ENCODE measurements at places on chromosomes 1 and 21.

DNA sequence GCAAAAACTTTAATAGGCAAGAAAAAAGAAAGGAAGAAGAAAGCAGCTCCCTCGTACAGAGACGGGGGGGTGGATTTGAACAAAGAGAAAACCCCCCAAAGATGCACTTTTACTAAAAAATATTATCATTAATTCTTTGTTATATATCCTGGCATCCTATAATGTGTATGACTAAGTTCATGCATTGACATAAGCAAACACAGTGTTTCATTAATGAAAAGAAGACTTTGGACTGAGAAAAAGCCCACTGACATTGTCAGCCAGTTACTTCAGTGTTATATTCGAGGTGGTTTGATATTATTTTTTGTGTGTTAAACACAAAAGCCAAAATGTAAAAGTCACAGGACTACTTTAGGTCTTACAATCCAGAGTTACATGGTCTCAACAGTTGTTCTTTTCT is 110.1 kb upstream of the DPYD start:
- no peak for DNase-seq

GRCh38 chr21:30200000-30200399 is 15.9 kb downstream of the CLDN8 start:
- no peak for DNase-seq

DNA sequence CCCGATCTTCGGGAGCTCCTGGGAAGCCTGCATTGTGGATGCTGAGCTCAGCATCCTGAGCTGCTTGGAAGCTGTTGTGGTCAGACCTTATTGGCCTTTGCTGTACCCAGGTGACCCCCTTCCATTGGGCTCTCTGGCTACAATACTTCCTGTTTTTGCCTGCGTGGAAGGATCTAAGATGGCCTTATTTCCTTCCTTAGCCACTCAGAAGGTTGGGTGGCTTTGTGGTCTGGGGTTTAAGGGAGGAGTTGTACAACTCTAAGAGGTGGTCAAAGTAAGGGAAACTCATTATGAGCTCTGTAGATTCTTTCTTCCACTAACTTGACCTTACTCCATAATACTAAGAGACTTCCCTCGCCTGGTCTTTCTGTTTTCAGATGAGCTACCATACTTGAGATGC is 17.7 kb downstream of the PFKFB2 start:
- no peak for DNase-seq

DNA sequence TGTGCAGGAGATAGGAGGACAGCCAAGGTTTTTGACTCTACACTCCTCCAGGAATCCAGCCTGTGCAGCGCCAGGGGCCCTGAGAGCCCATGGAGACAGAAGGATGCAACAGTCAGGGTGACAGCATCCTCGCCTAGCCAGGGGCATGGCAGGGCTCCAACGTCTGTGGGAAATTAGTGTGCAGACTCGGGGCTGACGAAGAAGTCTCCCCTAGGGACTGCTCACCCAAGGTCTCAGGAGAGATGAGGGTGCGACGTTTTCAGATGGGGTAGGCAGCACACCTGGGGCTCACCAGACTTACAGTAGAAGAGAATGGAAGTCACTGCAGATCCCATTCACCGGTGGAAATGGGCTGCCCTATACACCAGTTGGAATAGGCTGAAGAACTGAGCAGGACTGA is 241.7 kb downstream of the SETD4 start:
- DNase-seq: no peak

DNA sequence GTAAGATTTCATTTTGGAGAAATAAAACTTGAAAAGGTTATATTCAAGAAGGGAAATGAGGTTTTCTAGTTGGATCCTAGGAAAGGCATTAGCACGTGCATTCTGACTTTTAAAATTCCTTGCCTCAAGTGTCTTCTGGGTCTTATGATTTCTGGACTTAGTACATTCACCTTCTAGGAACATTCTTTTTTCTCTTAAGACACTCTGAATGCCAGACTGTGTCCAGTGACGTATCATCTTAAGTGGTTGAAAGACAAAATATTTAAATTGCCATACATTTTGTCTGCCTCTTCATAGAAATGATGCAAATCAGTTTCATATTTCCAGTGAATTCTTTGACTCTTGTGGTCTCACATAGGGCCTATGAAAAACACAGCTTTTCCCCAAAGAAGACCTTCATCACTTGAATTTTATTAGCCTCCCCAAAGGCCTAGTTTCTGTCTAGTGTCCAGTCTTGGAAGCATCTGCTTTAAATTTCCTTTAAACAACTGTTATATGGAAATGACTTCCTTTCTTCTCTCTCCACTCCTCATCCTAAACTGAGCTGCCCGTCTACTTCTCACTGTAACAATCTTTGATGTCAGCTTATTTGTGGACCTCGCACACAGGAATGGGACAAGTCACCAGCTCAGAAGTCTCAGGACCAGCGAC is 187.2 kb downstream of the HLX start:
- no peak for DNase-seq

DNA sequence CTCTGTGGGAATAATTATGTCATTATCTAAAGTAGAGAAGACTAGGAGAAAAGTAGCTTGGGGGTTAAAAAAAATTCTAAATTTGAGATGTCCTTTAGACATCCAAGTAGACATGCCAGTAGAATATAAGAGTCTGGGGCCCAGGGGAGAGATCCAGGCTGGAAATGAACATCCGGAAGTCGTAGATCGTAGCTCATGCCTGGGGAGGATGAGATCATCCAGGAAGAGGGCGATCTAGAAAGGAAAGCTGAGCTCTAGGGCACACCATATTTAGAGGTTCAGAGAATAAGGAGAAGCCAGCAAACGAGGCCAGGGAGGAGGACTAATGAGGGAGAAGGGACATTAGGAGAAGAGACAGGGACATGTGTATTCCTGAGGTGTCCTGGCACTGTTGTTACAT is 12.2 kb downstream of the NGF start:
- DNase-seq: peak; percentile 16

GRCh38 chr1:115810609-115811008 is 30.3 kb downstream of the NHLH2 start:
- DNase-seq: no peak

DNA sequence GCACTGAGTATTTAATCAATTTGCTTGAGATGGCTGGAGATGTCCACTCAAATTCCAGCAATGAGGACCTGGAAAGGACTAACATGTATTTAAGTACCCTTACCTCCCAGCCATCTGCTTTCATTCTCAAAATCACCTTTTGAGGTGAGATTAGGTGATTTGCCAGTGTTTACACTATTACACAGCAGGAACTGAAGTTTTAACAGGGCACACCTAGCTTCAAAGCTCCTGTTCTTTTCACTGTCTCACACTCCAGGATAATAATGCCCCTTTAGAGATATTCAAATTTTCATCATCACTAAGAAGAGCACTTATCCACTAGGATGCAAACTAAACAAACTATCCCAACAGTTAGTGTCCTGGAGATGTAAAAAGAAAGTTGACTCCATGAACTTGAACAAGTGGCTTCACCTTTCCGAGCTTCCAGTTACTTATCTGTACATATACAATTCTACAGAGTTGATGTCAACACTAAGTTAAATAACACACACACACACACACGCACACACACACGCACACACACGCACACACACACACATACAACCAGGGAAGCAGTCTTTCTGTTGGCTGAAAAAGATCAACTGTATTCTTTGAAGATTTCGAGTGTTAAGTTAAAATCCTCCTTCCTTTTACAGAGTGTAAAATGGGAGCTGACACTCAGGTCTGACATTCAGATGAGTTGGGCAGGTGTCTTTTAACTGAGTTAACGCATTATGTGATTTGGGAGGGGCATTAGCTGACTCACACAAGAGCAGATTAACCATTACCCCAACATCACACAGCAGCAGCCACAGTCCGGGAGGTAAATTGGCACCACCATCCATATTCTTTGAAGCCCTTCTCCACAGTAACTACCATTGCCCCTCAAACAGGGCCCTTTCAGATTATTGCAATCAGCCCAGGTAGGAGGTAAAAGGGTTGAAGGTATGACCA is 15.5 kb upstream of the JAK1 start:
- DNase-seq: no peak

GRCh38 chr21:45877821-45878469 is 103.6 kb upstream of the COL6A1 start:
- peak; percentile 51 for DNase-seq

- DNase-seq: no peak
These were observed 30.3 kb downstream of the VN1R5 start for GRCh38 chr1:247286134-247286670.

- DNase-seq: no peak
These were observed 29.9 kb upstream of the LYPLAL1 start for GRCh38 chr1:219143735-219144134.
